ENCODE measurements at places on chromosomes 5 and 9. TPM values are rescaled to one million over a fixed set of nuclear protein-coding genes. Genes with fewer than 3 reads are reported as not detected.

Gene ZNF79
- total RNA-seq: 5.8 TPM

Gene GABRG2
- not detected for total RNA-seq

Gene ANKRD33B
- total RNA-seq: 2.9 TPM

Gene NMUR2
- total RNA-seq: not detected

Gene CMYA5
- 917 TPM for total RNA-seq

Gene FREM1
- total RNA-seq: 2.0 TPM
